ENCODE measurements at places on chromosomes 7 and 10.
A peak's percentile ranks its signal among the peaks of the same experiment; 100 is the strongest.

DNA sequence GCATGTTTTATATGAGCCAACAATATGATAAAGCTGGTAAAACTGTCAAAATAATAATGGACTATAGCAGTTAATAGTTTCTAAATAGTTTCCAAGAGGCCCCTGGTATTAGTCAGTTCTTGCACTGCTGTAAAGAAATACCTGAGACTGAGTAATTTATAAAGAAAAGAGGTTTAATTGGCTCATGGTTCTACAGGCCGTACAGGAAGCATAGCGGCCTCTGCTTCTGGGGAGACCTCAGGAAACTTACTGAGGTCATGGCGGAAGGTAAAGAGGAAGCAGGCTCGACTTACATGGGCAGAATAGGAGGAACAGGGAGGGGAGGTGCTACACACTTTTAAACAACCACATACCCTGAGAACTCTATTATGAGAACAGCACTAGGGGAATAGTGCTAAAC is 104.6 kb downstream of the PPP1R9A start:
- peak; percentile 17 for DNase-seq

DNA sequence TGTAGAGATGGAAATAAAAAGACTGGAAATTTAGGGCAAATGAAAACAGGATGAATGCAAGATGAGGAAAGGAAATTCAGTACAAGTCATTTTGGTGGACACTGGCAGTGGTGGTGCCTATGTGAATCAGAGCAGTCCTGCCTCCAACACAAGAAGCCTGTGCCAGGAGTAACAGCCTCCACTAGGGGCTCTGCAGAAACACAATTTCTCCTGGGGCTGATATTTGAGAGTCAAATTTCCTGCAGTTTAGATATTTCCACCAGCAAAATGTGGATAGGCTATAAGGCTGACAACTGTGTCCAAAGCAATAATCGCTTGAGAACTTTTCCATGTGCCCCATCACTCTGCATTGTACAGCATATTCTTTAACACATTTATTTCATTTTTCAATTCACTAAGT is 4.7 kb upstream of the PLXDC2 start:
- peak; percentile 18 for DNase-seq

DNA sequence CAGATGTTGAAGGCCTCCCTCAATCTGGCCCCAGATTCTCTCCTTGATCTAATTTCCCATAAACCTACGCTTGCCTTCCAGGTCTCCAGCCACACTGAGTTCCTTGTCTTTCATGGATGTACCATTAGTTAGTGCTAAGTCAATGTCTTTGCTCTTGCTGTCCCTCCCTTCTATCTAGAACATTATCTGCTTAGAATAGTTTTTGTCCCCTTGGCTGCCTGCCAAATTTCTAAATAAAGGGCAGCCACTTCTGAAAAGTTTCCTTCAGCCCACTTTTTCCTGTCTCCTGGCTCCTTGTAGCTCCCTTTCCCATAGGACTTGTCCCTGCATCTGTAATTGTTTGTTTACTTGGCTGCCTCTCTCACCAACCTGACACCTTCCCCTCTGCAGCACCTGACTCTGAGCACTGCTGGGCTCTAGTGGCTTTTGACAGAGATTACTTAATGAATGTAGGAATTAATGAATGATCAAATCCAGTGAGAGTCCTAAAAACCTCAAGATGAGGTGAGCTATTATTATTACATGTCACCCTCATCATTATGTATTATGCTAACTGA is 58.3 kb downstream of the CXCL12 start:
- no peak for DNase-seq

- no peak for DNase-seq
These were observed 3.9 kb upstream of the ATP6V0E2 start for GRCh38 chr7:149869867-149870266.

- DNase-seq: no peak
These were observed 14.6 kb upstream of the PRTFDC1 start for GRCh38 chr10:24966962-24967481.
